ENCODE measurements at places on chromosomes 7 and 10.

DNA sequence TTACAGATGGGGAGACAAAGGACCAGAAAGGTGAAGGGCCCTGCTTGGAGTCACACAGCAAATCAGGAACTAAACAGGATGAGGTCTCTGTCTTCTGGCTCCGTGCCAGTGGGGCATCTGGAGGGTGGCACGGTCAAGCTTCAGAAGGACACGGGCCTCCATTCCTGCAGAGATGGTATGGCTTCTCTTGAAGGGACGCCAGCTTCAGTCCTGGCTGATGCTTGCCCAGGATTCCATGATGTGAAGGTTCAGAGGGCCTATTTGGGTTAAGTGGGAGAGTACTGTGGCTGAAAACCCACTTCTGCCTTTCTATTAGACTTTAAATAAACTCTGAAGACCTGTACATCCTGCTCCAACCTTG, 6.1 kb downstream of the RAMP3 start:
- DNase-seq: no peak

DNA sequence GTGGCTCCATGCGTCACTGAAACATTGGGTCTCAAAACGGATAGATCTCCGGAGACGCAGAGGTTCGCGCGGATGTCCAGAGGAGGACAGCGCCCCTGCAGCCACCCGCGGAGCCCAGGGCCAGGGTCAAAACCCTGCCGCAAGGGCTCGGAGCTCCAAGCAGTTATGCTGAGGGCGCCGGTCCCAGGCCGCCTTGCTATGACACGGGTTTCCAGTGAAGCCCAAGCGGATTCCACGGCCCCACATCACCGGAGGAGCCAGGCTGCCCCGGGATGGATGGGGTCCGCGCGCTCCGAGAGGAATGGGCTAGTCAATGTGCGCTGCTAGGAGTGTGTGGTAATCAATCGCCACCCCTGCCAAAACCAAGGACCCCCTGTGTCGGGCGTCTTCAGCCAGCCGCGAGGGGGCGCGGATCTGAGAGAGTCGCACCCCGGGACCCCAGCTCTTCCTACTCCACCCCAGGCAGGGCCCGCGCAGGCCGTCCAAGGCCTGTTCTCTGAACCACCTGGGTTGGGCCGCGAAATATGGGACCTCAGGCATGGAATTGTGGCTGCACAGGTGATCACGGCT, 5.6 kb upstream of the EMX2 start:
- DNase-seq: no peak

DNA sequence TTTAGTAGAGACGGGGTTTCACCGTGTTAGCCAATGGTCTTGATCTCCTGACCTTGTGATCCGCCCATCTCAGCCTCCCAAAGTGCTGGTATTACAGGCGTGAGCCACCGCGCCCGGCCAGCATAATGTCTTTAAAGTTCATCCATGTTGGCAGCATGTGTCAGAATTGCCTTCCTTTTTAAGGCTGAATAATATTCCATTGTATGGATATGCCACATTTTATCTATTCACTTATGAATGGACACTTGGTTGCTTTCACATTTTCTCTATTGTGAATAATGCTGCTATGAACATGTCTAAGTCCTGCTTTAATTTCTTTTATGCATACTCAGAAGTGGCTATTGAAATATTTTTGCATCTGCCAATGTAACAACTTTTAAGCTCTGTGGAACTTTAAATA, 754.0 kb upstream of the GALNT17 start:
- DNase-seq: no peak

DNA sequence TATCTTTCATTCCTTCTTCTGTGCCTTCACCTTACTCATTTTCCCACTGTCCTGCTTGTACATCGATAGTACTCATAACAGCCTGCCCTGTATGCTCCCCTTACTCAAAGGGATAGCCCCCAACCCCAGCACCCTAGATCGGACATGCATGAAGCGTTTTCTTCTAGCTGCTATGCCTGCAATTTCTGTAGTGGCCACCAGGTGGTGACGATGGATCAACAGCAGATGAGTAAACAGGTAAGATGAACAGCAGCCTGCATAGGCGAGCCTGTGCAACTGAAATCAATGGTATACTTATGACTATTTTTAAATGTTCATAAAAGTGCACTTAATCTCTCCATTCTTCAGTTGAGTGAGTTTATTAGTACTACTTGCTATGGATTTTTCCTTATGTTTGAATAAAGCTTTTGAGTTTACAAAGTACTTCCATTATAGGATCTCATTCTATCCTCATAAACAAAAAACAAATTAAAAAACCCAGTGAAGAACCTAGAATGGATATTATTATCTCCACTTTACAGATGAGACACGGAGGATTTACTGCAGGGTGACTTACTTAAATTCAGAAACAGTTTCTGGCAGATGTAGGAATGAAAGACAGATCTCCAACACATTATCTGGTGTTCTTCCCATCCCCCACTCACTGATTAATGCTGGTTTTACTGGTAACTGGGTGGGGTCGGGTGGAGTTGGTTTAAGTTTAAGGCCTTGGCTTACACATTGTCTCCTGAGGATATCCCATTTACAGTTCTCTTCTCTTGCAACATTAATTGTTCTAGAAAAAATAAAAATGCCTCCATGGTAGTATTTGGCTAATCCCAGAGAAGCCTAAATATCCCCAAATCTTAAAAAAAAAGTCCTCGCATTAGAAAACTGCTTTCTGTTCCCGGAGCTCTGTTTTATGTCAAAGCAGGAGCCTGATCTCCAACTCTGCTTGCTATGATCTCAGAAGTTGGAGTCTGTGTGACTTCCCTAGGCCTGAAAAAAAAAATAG, 222.1 kb downstream of the GLI3 start:
- no peak for DNase-seq

DNA sequence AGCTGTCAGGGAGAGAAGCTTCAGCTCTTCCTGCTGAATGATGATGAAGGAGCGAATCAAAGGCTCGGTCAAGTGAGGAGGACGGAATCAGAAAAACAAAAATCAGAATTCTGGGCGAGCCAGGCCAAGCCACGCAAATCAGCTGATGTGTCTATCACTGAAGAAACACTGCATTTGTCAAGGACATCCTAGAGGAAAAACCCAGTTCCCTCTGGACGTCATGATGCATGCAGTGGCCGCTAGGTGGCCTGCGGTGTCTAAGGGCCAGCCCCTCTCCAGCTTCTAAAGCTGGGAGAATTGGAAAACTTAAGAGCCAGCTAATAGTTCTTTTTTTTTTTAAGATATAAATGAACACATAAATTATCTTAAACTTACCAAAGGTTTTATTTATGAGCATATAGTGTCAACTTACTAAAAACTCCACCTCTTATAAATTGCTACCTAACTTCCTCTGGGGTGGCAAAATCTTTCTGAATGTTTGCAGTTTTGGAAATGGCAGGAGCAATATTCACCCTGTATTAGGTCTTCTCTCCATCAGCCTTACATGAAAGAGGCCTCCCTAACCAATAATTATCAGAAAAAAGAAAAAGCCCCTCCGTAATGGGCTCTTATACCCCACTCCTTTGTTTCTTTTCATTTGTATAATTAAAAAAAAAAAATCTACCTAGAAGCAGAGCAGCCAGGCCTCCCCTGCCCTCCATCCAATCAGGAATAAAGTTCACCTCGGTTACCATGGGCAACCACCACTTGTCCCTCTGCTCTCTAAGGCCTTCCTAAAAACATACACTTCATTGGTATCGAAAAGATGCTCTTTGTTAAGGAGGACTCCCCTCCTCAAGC, 186.8 kb downstream of the USP6NL start:
- DNase-seq: no peak

Data from activated T-helper 1 cell treated with anti-CD3 and anti-CD28 coated beads, Interleukin-2, amount 50 U/mL, for 16 hours (primary cell).